ENCODE measurements at places on chromosomes 11 and 22. TPM values are rescaled to one million over a fixed set of nuclear protein-coding genes. Genes with fewer than 3 reads are reported as not detected.

The PKP3 gene
- 22.3 TPM for polyA plus RNA-seq

DNA sequence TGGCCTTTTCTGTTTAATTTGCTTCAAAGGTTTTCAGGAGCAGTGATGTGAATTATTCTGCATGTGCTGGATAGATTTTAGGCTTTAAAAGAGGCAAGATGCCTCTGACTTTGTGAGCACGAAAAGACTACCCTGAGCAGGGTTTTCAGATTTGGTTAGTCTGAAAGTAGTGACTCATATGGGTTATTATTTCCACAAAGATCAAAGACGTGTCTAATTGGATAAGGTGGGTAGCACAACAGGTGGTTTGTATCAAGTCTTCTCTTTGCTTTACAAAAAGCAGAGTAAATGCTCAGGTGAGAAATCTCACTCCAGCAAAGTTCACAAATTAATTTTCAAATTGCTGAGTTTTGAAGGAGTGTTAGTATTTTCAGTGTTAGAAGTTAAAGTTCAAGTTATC, 37.6 kb upstream of the DBX1 start:
- DNase-seq = no peak

The FREY1 gene
- 0.22 TPM for polyA plus RNA-seq

- DNase-seq = no peak
Observed at GRCh38 chr11:3146612-3147256, 18.4 kb downstream of the OSBPL5 start.

- no peak for DNase-seq
Observed at GRCh38 chr22:17491090-17491640, 72.1 kb upstream of the SLC25A18 start.

DNA sequence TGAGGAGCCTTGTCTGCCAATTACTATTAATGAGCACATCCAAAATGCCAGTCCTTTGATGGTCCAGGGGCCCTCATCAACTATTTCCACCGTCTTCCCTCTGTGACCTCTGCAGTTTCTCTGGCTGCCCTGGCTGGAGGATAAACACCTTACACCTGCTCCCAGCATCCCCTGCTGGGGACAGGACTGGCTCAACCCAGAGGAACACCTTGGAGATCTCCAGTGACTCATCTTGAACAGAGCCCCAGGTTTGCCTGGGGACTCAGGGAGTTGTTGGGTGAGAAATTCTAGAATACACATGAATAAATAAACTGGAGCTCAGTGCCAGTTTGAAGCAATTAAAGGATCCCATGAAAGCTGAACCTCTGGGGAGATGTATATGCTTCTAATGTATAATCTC, 24.0 kb upstream of the ELF5 start:
- no peak for DNase-seq

GRCh38 chr22:22884010-22884887, 3.4 kb upstream of the IGLL5 start:
- DNase-seq = peak; percentile 69

The TRPM5 gene
- polyA plus RNA-seq = not detected

GRCh38 chr11:101030692-101031091, 98.9 kb downstream of the PGR start:
- DNase-seq = no peak

DNA sequence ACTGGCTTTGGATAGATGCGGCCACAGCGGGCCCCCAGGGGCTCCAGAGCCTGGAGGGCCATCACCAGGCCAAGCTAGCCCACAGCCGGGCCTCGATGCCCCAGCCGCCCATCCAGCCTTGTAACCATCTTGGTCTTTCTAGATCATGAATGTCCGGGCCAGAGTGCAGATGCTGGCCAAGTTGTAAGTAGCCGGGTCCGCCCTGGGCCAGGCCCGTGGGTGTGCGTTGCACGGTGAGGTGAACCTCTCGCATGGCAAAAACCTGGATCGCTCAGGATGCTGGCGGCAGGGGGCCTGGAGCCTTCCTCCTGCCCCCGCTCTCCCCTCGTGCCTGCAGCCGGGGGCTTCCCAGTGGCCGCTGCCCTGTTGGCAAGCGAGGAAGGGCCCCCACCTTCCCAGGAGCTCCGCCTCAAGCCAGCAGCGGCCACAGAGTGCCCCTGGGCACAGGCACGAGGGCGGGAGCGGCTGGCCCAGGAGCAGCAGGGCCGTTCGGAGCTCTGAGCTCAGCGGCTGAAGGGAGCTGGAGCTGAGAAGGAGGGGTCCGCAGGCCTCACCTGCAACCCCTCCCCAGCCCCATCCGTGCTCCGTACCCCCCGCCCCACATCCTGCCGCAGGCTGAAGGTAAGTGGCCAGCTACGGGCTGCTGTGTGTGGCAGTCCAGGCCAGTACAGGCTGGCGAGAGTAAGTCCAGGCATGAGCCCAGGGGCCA, 10.9 kb upstream of the MRPL23 start:
- DNase-seq = no peak

- DNase-seq = no peak
Observed at GRCh38 chr22:45242778-45243191, 2.1 kb upstream of the KIAA0930 start.

DNA sequence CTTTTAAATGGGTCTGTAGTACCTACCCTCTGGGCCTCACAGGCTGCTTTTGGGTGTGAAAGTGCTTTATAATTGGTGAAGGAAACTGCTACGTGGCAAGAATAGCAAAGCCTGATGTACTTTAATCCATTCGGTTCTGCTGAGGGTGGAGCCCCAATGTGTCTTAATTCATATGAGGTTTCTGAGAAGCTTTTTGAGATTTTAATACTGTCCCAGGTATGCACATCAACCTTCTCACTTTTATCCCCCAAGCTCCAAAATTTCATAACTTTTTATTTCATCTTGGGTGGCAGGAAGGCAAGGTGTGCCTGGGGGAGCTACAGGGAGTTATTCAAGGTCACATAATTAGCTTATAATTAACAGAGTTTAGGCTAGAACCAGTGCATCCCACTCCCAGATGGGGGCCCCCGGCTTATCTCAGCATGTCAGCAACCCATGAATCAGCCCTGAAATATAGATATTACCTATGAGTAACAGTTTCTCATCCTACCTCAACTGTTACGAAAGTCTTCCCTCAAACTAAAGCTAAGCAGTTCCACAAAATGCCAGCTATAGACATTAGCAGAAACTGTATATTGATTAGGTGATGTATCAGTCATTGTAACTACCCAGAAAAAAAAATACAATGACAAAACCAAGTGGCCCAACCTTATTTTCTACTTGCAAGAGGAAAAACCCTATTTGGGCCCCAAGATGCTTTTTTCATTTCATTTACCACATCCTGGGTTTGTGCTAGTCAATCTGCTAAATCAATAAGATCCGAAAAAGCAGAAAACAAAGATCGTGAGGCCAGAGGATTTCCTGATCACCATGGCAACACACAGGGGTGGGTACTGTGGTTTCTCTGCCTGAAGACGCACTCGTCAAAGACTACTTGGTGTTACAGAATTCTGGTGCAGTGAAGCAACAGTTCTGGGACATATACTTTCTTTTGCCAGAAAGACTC, 26.7 kb downstream of the CD44 start:
- peak; percentile 31 for DNase-seq

DNA sequence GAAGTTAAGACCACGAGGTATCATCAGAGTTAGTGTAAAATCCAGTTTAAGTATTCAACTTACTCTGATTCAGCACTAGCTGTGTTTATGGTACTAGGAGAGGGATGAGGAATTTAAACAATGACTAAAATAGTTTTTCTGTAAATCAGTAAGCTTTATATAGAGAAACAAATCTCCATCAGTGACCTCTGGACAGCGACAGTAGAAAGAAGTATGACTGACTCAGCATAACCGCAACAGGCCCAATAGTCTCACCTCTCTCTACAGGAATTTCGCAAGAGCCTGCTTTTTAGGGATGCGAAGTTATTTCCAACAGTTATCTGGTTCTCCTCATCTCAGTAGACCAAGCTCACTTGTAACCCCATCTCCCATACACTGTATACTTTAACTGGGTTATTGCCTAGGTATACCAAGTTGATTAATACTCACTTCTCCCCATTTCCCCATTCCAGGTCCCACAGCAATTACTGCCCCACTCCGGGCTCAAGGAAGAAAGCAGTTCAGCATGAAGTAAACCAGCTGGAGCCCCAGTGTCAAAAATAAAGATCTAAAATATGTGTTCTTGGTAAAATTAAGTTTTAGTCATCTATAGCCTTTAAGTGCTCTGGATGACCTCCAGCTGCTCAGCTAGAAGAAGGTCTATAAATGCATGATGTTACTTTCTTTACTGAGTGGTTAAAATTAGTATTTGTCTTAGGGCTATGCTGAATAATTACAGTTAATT, 770.6 kb upstream of the CCDC90B start:
- no peak for DNase-seq

- DNase-seq = peak; percentile 51
Observed at GRCh38 chr11:103202048-103202651, 92.9 kb downstream of the DYNC2H1 start.

DNA sequence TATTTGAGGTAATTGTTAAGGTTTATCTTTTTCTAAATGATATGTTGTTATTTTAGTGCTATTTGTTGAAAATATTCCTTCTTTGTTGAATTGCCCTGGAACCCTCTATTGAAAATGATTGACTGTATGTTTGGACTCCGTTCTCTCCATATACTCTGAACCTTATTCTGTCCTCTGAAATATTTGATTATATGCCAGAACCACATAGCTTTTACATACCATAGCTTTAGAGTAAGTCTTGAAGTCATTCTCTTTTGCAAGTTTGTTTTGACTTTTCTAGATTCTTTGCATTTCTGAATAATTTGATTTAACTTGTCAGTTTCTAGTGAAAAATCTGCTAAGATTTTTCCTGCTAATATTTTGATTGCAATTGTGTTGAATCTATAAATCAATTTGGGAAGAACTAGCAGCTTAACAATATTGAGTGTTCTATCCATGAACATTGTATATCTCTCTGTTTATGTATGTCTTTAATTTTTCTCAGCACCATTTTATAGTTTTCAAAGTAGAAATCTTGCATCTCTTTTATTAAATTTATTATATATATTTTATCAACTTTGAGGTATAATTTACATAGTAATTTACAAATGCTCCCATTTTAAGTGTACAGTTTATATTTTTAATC, 51.7 kb upstream of the PITPNB start:
- no peak for DNase-seq

The PTGDR2 gene
- polyA plus RNA-seq = 0.07 TPM

DNA sequence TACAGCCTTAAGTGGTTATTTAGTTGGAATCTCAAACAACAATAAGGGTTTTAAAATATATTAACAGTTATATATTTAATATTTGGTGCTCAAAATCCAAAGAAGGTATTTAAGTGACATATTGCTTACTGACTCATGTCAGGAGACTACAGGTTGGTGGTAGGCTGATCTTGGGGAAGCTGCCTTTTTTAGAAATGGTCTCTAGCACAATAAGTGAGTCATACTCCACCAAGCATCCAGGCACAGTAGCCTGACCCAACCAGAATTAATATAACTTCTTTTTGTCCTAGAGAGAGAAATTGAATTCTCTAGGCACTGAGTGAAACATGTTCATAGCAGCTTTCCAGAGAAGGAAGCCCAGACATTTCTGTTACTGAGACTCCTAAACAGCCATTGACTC, 868.5 kb upstream of the TENM4 start:
- DNase-seq = no peak

All from A549 (cell line).